ENCODE measurements at places on chromosomes 1 and 21.
A peak's percentile ranks its signal among the peaks of the same experiment; 100 is the strongest.

GRCh38 chr1:81549588-81550127, 251.1 kb upstream of the ADGRL2 start:
- no peak for DNase-seq

DNA sequence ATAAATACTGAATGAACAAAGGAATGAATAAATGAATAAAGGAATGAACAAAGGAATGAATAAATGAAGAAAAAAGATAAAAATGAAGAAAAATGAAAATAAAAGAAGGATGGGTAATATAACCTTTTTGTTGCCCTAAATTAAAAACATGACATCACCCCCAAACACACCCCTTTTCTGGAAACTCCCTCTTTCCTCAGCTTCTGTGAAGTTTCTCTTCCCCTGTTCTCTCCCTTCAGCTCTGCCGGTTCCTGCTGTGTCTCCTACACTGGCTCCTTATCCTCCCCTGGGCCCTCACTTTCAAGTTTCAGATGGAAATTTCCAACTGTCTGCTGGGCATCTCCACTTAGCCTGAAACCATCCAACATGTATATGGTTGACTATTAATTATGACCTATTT, 37.9 kb downstream of the RAB3B start:
- no peak for DNase-seq

DNA sequence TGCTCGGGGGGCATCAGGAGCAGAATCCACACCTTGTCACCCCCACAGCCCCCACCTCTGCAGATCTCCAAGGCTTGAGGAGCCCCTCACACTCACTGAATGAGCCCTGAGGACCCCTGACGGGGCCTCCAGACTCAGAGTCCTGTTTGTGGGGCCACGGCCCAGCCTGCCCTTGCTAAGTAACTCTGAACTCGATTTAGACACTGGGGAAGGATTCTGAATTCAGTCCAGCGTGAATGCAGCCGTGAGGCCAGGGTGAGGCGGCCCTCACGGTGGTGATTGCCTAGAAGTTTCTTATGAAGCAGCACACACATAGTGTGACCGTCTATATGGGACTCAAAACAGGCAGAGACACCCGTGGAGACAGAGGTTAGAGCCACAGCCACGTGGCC, 58.9 kb upstream of the ADARB1 start:
- DNase-seq = peak; percentile 31

DNA sequence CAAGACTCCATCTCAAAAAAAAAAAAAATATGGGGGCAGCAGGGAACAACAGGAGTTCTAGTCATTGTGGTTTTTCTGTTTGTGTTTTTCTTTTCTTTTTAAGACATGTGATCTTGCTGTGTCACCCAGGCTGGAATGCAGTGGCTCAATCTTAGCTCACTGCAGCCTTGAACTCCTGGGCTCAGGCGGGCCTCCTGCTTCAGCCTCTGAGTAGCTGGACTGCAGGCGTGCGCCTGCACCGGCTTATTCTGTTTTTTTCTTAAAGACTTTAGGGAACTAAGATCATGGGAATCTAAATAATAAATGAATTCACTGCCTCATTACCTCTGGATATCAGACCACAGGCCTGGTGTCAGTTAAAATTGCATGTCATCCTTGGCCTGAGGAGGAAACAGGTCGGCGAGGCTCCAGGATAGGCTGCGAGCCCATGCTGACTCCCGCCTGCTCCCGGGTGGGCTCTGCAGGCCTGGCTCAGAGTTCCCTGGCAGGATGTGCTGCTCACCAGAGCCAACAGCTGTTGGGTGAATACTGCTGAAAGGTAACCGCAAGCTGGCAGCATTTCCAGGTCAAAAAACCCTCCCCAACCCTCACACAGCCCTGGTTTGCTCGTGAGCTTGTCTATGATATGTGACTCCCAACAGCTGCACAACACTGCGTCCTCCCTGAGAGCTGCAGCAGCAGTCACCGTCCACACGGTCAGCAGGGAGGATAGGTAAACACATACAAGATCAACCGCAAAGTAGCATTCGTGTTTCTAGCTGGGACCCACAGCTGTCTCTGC, 58.1 kb downstream of the SCCPDH start:
- DNase-seq = peak; percentile 82

DNA sequence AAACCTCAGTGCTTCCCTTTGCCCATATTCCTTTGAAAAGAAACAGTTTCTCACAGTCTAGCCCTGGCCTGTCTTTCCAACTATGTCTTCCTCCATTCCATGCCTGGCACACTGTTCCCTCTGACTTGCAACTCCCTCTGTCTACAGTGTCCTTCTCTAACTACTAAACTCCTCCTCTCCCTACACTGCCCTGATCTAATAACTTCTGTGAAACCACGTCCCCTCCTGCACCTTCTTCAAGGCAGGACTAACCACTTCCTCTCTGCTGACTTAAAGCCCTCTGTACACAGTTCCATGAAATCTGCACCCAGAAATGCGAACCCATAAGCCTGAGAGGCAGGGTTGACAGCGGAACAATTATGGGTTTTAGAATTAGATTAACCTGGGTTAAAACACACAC, 62.2 kb upstream of the ATP1B1 start:
- no peak for DNase-seq

DNA sequence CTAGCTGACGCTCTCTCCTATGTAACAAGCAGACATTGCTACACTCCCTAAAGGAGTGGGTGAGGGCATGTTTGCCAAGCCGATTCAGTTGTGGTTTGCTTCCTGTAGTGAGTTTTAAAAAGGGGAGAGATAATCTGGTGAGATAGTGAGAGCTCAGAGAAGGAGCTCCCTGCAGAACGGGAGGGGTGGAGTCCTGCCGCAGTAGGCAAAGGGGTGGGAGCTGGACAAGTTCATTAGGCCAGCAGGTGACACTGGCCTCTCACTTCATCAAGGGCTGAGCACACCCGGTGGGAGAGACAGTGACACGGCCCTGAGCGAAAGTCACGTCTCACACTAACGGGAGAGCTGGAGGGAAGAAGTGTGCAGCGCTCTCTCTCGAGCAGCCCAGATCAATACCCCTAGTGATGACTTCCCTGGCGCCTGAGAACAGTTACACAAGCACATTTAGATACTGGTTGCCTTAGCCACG, 144.0 kb upstream of the CD34 start:
- no peak for DNase-seq

DNA sequence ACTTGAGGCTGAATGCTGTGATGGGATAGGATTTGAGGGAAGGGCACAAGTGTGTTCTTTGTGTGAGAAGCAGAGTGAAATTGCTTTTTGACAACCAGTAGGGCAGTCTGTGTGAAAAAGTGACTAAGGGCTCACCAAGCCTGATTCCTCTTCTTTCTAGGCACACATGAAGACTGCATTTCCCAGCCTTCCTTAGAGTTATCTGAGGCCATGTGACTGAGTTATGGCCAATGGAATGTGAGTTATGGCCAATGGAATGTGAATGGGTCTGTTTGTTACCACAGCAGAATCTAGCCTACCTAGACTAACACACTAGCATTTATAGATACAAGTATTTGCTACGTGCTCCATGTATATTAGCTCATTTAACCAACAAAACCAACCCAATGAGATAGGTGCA, 35.3 kb upstream of the DIRAS3 start:
- DNase-seq = no peak

DNA sequence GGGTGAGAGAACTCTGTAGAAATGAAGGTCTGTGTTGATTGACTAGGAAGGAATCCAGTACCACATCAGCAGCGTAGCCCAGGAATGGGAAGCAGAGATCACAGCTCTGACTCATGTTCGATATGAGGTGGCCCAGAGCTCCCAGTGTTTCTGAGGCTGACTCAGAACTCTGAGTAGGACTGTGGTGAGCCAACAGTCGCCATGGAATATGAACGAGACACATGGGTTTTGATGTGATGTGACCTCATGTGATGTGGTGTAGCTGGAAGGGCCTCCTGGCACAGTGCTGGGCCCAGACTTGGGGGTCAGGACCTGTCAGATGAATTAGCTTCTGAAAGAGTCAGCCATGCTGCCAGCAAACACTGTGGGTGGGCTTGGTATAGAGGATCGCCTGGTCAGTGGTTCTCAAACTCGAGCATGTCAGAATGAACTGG, 237.0 kb downstream of the MRPL39 start:
- no peak for DNase-seq

DNA sequence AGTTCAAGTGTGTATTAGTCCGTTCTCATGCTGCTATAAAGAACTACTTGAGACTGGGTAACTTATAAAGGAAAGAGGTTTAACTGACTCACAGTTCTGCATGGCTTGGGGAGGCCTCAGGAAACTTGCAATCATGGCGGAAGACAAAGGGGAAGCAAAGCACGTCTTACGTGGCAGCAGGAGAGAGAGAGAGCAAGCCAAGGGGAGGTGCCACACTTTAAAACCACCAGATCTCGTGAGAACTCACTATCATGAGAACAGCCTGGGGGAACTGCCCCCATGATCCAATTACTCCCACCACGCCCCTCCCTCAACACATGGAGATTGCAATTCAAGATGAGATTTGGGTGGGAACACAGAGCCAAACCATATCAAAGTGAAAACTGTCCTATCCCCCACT, 4.1 kb upstream of the MIS18A start:
- DNase-seq = no peak

GRCh38 chr1:27503844-27504587, 14.0 kb upstream of the WASF2 start:
- DNase-seq = no peak

GRCh38 chr1:53332833-53333232, 5.0 kb upstream of the LRP8 start:
- DNase-seq = no peak

- no peak for DNase-seq
Measured at GRCh38 chr1:192951691-192952460, 107.3 kb downstream of the UCHL5 start.

GRCh38 chr21:27043377-27043776, 76.5 kb upstream of the ADAMTS5 start:
- no peak for DNase-seq

DNA sequence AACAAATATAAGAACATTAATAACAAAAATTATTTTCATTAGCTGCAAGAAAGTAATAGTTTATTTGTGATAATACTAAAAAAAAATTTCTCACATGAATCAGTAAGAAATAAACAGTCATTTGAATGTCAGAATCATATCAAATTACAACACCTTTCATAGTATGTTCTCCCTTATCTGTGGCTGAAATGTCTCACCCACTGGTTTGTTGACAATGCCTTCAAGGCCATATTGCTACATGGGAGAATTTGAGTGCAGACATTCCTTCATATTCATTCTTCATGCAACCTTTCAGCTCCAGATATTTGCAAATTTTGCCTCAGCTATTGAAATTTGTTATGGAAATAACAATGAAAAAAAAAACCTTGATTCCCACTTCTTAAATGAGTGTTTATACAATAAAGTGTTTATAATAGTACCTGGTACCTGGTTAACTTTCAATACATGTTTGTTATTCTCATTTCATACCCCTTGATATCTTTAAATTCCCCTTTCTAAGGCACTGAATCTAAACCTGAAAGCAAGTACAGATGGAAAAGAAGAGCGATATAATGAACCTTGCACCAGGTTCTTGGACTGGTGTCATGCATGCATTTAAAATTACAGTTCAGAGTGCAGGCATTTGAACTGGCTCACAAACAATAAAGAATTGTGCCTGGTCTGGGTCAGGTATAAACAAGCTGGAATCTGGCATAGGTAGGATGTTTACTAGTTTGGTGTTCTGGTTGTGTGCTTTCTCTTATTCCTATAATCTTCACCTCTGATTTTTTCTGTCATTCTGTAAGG, 242.2 kb upstream of the ADGRL2 start:
- no peak for DNase-seq

DNA sequence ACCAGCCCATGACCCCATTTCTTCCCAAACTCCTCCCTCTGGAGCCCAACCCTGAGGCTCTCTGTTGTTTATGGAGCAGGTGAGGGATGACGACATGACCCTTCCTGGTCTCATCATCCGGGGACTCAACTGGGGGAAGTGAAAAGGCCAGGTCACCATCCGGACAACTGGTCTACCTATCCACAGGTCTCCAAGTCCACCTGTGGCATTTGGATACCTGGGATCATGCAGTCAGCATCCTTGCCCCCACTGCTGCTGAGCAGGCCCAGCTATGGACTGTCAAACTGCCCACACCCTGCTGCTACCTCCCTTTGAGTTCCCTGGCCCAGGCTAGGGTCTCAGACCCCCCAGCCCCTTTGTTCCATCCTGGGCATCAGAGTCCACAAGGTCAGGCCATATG, 60.0 kb upstream of the LAPTM5 start:
- DNase-seq = no peak

DNA sequence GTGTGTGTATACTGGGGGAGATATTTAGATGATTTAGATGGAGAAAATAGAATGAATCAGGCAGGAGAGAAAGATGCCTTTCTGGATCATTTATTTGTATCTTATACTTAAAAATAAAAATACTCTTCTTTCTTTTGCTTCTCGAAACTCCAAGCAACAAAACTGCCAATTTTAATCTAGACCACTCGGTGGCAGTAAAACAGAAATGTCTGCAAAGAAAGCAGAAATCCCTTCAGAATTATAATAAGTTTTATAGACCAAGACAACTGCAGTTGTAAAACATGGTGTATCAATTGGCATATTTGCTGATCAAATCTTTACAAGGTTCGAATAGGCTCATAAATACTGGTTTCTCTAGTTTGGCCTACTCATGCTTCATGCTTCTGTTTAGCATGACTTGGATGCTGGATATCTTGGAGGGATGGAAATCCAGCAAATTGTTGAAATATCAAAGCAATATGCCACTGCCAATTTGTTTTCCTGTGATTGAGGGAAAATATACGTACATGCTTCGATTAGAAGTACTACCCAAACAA, 15.1 kb upstream of the C1orf87 start:
- no peak for DNase-seq

GRCh38 chr1:47576758-47577115, 138.9 kb downstream of the FOXD2 start:
- no peak for DNase-seq
